ENCODE measurements at places on chromosomes 2 and 18.

DNA sequence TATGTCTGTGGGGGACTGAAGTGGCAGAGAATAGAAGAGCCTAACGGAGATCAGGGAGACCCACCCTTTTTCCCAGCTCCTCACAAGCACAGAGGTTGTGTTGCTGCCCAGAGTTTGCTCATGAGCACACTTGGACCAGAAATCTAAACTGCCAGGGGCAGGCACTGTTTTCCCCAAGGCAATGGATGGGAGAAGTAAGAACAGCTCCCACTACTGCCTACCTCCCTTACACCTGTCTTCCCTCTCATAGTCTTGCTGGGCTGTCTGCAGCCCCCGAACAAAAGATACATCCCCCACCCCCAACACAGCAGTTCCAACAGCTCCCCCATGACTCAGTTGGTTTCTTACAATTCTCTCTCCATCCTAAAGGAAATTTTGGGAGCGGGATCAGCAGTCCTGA lies 48.1 kb upstream of the CD226 start:
- H3K27me3 ChIP-seq = no peaks in the 10 kb centered on the region
- no peak overlapping the region for H3K4me3 ChIP-seq
- no peak for DNase-seq
- no peak overlapping the region for H3K27ac ChIP-seq
- peaks cover 8% of the 10 kb centered on the region for H3K4me1 ChIP-seq

DNA sequence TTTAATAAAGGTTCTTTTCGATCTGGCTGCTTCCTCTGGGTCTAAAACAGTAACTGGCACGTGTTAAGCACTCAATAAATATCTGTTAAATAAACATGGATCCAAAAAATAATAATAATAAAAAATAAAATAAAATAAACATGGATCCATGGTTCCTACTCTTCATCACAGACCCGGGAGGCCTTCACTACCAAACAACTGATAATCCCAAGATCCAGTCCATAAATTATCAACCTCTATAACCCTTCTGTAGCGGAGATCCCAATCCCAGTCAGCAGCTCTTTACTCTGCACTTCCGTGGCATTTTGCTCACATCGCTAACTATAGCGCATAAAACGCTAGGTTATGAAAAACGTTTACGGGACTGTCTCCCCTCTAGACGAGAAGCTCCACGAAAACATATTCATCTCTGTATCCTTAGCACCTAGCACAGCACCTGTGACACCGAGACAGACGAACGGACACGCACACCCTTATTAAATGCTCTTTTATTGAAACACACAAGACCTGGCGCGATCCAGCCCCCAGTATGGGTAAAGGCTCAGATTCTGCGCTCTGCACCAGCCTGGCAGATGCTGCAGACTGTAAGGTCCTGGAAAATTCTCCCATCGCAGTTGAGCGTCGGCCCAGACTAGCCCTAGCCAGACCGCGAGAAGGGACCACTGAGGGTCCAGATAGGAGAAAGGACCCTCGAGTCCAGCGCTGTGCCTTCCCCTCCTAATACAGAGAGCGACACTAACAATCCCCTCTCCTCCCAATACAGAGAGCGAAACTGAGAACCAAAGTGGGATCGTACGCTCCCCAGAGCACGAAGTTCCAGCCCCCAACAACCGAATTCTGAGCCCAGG lies 770 bp downstream of the NBAS start:
- H3K4me1 ChIP-seq = no peaks in the 10 kb centered on the region
- H3K36me3 ChIP-seq = no peaks in the 10 kb centered on the region
- DNase-seq = no peak
- H3K27ac ChIP-seq = no peak overlapping the region

- no peak overlapping the region for H3K4me3 ChIP-seq
- no peak overlapping the region for H3K27ac ChIP-seq
- no peak for DNase-seq
- peaks cover 3% of the 10 kb centered on the region for H3K4me1 ChIP-seq
- no peaks in the 10 kb centered on the region for H3K36me3 ChIP-seq
Observed at GRCh38 chr18:24631243-24632025, 171.0 kb downstream of the HRH4 start.

- no peaks in the 10 kb centered on the region for H3K4me1 ChIP-seq
- no peak overlapping the region for H3K4me3 ChIP-seq
- no peaks in the 10 kb centered on the region for H3K36me3 ChIP-seq
- DNase-seq = no peak
- no peaks in the 10 kb centered on the region for H3K27me3 ChIP-seq
Observed at GRCh38 chr18:63831080-63831788, 56.0 kb downstream of the SERPINB7 start.

- H3K36me3 ChIP-seq = no peaks in the 10 kb centered on the region
- H3K27ac ChIP-seq = no peak overlapping the region
- no peaks in the 10 kb centered on the region for H3K4me1 ChIP-seq
- H3K4me3 ChIP-seq = no peak overlapping the region
Observed at GRCh38 chr2:220332886-220333285, 705.5 kb downstream of the SLC4A3 start.

- H3K36me3 ChIP-seq = no peaks in the 10 kb centered on the region
- no peak for DNase-seq
- H3K27ac ChIP-seq = no peak overlapping the region
- no peaks in the 10 kb centered on the region for H3K27me3 ChIP-seq
- H3K4me3 ChIP-seq = no peak overlapping the region
Observed at GRCh38 chr2:23753291-23754010, 173.5 kb downstream of the ATAD2B start.

- H3K27ac ChIP-seq = no peak overlapping the region
- no peak for DNase-seq
- H3K27me3 ChIP-seq = no peaks in the 10 kb centered on the region
- no peak overlapping the region for H3K4me3 ChIP-seq
Observed at GRCh38 chr18:45374236-45374635, 241.0 kb upstream of the SLC14A2 start.

GRCh38 chr18:56891870-56892269 lies 240.7 kb downstream of the WDR7 start:
- H3K36me3 ChIP-seq = no peaks in the 10 kb centered on the region
- H3K4me3 ChIP-seq = no peak overlapping the region
- H3K27ac ChIP-seq = no peak overlapping the region
- no peaks in the 10 kb centered on the region for H3K4me1 ChIP-seq
- no peaks in the 10 kb centered on the region for H3K27me3 ChIP-seq

- DNase-seq = no peak
- 0 out of 2 replicates have a peak, but pooled peaks cover 2% of the 10 kb centered on the region for H3K4me1 ChIP-seq
- H3K36me3 ChIP-seq = no peaks in the 10 kb centered on the region
- no peak overlapping the region for H3K27ac ChIP-seq
Observed at GRCh38 chr2:186256540-186256939, 229.5 kb upstream of the ZC3H15 start.

DNA sequence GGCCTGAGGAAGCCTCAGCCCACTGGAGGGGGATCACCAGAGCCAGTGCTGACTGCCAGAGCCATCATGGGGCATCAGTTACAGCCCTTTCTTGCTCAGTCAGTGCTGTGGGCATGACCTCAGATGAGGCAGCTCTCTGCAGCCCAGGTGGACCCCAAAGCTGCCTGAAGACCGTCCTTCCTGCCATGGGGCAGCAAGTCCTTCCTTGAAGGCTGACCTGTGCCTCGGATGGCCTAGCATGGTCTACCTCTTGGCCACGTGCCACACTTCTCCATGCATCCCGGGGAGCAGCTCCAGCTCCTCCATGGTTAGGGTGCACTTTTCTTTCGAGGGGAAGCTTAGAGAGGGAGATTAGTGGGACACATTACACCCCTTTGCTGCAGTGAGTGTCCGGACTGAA lies 233.4 kb downstream of the VAPA start:
- no peaks in the 10 kb centered on the region for H3K36me3 ChIP-seq
- H3K27ac ChIP-seq = no peak overlapping the region
- H3K27me3 ChIP-seq = no peaks in the 10 kb centered on the region
- H3K4me3 ChIP-seq = no peak overlapping the region

- H3K27me3 ChIP-seq = no peaks in the 10 kb centered on the region
- H3K4me1 ChIP-seq = peaks cover 10% of the 10 kb centered on the region
Observed at GRCh38 chr2:108620656-108621055, 86.4 kb downstream of the LIMS1 start.

DNA sequence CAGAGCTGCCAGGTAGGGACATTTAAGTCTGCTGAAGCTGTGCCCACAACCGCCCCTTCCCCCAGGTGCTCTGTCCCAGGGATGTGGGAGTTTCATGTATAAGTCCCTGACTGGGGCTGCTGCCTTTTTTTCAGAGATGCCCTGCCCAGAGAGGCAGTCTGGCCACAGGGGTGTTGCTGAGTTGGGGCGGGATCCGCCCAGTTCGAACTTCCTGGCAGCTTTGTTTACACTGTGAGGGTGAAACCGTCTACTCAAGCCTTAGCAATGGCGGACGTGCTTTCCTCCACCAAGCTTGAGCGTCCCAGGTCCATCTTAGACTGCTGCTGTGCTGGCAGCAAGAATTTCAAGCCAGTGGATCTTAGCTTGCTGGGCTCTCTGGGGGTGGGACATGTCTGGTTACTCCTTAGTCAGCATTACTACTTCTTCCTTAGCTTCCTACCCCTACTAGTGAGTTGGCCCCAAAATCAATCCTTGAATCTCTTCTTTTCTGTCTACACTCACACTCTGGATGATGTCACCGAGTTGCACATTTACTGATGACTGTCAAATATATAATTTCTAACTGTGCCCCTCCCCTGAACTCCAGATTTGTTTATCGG lies 31.8 kb upstream of the FSHR start:
- no peaks in the 10 kb centered on the region for H3K36me3 ChIP-seq
- no peak for DNase-seq
- no peak overlapping the region for H3K4me3 ChIP-seq
- H3K27ac ChIP-seq = no peak overlapping the region
- no peaks in the 10 kb centered on the region for H3K27me3 ChIP-seq

DNA sequence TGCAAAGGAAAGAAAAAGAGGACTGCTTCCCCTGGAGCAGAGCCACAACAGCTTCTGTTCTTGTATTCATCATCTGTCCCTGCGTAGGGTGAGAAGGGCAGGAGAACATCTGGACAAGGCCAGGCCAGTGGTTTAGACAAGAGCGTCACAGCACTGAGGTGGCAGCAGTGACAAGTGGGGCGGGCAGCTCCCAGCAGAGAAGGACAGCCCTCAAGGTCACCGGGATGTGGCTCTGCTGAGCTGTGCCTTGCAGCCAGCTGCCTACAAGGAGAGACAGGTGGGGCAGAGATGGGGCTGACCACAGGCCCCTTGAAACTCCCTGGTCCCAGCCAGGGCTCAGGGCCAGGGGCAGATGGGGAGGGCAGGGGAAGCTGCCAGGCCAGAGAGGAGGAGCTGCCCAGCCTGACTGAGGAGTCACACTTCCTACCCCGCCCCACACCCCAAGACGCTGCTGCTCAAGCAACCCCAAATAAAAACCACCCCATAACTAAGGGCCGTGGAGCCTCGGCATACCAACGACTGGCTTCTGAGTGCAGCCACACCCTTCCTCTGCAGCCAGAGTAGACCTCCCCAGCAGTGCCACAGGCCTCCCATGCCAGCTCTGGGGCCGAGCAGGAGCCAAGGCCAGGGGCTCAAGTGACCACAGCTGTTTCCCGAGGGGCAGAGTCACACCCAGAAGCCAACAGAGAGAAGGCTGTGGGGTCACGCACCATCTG lies 5.4 kb downstream of the RAB11FIP5 start:
- H3K4me3 ChIP-seq = no peak overlapping the region
- no peaks in the 10 kb centered on the region for H3K36me3 ChIP-seq
- no peak overlapping the region for H3K27ac ChIP-seq
- no peaks in the 10 kb centered on the region for H3K27me3 ChIP-seq
- peaks cover 16% of the 10 kb centered on the region for H3K4me1 ChIP-seq

DNA sequence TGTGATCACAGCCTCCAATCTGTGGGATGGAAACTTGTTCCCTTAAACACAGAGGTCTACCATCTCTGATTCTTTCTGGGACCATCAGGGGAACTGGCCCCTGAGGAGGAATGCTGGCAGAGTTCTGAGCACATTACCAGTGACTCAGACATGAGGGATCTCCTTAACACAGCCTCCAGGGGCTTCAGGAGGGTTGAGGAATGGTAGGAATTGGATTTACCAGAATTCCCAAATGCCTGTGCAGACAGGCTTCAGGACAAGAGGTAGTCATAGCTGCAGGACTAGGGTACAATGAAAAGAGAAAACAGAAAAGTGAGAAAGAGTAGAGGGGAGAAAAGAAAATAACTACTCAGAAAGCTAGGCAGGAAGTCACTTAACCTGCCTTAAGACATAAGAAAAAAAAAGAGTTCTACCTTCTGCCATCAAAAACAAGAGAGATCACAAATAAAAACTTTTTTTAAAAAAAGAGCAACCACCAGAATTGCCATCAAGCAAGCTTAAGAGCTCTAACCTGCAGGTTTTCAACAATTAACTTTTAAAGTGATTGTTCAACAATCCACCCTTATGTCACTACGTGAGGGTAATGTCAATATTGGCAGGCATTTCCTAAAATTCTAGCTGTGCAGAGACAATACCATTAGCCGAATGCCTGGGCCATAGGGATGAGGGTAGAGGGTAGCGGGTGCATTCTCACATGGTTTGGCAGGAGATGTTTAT lies 524.4 kb downstream of the BCL11A start:
- no peak overlapping the region for H3K27ac ChIP-seq
- DNase-seq = no peak
- H3K27me3 ChIP-seq = no peaks in the 10 kb centered on the region
- H3K36me3 ChIP-seq = no peaks in the 10 kb centered on the region
- no peak overlapping the region for H3K4me3 ChIP-seq
- H3K4me1 ChIP-seq = no peaks in the 10 kb centered on the region

GRCh38 chr2:15665067-15665942 lies 73.6 kb downstream of the DDX1 start:
- H3K4me1 ChIP-seq = peaks cover 2% of the 10 kb centered on the region
- H3K36me3 ChIP-seq = no peaks in the 10 kb centered on the region
- no peaks in the 10 kb centered on the region for H3K27me3 ChIP-seq
- no peak overlapping the region for H3K27ac ChIP-seq
- H3K4me3 ChIP-seq = no peak overlapping the region

DNA sequence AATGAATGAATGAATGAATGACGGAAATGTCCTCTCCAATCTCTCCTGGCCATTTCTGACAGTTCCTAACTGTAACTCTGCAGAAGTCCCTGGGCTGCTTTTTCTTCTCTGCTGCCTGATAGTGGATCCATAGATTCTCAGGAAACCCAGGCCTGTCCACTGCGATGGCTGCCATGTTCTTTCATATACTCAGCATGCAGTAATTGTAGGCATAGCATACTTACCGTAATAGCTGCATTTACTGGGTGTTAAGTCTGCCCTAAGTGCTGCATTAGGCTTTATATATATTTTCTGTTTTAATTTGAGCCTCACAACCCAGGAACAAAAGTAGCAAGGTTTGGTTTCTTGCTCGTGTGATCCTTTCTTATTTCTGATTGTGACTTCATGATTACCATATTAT lies 122.9 kb downstream of the DCC start:
- no peaks in the 10 kb centered on the region for H3K36me3 ChIP-seq
- no peaks in the 10 kb centered on the region for H3K27me3 ChIP-seq
- H3K27ac ChIP-seq = no peak overlapping the region
- no peak overlapping the region for H3K4me3 ChIP-seq
- no peaks in the 10 kb centered on the region for H3K4me1 ChIP-seq

DNA sequence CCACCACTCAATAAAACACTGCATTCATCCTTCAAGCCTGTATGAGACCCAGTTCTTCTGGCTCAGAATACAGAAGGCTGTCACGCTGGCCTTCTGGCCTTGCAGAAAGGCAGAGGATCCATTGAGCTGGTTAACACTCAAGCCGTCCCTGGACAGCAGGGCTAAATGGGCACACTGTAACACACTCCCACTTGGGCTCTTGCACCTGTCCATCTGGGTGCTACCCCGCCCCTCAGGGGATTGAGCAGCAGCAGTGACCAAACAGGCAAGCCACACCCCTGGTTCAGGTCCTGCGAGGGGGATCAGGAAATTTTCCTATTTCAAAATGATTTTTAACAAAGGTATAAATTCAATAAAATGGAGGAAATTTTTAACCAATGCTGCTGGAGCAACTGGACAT lies 936.0 kb downstream of the CNTNAP5 start:
- H3K27me3 ChIP-seq = no peaks in the 10 kb centered on the region
- no peak overlapping the region for H3K4me3 ChIP-seq
- H3K4me1 ChIP-seq = no peaks in the 10 kb centered on the region
- no peak overlapping the region for H3K27ac ChIP-seq
- no peak for DNase-seq
